NCI-H2029 treated with DMSO at 0.1 percent for 48 hours (cell line): ENCODE measurements at places on chromosomes 7 and 10.

- DNase-seq, result peak; percentile 12
Observed at GRCh38 chr7:3367261-3367660, 66.2 kb downstream of the SDK1 start.

GRCh38 chr7:73734619-73735527 lies 3.7 kb downstream of the ABHD11 start:
- peak; percentile 91 for DNase-seq

- no peak for DNase-seq
Observed at GRCh38 chr7:102024005-102024768, 206.8 kb downstream of the CUX1 start.

DNA sequence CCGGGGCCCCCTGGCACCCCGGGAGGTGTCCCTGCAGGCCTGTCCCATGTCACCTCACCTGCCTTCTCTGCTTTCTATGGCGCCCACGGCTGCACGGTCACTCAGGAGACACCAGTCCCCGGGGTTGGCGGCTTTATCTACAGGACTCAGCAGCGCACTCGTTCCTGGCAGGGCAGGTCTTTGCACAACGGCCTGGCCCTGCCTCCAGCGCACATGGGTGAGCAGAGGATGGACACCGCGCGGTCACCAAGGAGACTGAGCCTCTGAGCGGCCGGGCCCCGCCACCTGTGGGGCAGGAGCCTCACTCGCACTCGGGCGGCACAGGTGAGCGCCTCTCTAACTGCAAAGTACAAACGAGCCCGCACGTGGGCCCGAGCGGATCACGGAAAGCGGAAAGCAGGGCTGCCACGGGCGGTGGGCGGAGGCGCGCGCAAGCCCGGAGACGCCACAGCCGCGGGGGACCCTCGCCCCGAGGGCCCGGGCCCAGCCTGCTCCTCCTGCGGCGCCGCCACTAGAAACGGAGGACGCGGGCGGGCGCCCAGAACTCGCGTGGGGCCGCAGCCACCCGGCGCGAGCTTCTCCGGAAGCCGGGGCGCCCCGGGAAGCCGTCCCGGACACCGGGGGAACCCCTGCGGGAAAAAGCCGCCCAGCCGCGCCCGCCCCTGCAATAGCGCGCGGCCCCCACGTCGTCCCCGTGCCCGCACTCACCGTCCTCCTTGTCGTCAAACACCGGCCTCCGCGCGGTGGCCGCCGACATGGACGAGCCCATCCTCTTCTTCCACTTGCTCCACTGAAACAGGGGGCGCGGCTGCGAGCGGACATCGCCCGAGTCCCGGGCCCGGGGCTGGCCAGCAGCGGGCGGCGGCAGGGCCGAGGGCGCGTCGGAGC lies 642 bp downstream of the STK32C start:
- DNase-seq, result no peak

DNA sequence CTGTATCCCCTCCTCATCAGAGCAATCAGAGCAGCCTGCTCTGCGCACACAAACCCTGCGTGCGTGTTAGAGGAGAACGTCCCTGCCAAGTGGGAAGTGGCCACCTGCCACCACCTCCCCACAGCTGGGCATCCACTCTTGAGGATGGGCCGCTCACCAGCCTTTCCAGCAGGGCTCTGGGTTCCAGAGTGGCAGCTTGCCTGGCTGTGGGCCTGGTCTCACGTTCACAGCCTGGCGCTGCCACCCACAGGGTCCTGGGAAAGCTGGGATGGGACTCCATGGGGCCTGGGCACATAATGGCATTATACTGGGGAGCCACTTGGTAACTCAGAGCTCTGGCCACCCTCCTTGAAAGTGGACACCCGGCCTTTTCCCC lies 151.1 kb upstream of the PPP2R2D start:
- DNase-seq, result no peak

DNA sequence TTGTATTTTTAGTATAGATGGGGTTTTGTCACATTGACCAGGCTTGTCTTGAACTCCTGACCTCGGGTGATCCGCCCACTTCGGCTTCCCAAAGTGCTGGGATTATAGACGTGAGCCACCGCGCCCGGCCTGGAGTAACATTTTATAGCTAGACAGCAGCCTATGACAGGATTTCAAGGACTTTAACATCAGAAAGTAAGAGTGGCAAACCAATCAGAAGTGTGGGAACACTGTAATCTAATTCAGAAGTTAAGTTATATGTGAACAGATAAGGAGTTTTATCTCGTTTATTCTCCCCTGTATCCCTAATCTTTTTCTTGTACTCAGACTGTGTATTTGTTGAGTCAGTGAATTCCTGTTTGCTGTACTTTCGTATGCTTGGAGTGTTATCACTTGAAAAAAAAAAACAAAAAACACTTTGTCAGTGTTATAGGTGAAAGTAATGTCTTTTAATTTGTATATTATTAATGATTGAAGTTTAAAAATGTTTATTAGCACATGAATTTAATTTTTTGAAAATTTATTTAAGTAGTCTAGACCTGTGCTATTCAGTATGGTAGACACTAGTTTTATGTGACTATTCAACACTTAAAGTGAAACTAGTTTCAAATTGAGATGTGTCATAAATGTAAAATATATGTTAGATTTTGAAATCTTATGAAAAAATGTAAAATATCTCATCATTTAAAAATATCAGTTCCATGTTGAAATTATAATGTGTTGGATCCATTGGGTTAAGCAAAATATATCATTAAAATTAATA lies 38.6 kb downstream of the RSBN1L start:
- no peak for DNase-seq

DNA sequence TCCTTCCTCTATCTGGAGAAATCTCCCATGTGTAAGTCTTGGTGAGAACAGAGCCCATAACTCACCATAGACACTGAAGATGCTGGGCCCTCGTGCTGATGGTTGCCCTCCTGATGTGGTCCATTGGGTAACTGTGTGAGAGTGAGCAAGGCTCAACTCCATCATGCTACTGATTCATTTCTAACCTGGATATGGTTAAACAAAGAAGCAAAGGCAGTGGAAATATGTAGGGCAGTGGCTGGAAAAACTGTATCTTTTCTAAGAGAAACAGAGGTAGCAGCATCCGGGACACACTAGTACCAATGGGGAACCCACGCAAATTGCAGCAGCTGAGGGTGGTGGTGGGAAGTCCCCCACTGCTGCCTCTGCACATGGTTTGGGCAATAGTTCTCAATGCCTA lies 221.7 kb downstream of the KLF6 start:
- no peak for DNase-seq

GRCh38 chr10:77164616-77165311 lies 472.8 kb downstream of the KCNMA1 start:
- no peak for DNase-seq

DNA sequence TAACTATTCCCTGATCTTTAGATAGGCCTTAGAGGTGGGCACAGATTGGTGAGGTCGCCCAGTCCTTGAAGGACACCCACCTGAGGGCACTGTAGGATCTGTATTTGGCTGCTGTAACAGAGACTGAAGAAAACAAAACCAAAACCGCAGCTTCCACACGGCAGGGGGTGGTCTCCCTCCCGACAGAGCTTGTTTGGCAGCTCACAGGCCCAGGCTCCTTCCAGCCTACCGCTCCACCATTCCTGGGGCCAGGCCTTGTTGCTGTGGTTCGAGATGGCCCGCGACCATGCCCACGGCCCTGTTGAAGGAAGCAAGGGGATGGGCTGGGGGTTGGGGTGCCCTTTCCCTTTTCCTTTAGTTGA lies 30.4 kb downstream of the ZNF783 start:
- no peak for DNase-seq

- no peak for DNase-seq
Observed at GRCh38 chr10:43680035-43680434, 31.4 kb upstream of the ZNF32 start.

GRCh38 chr10:21791276-21791675 lies 212.3 kb downstream of the DNAJC1 start:
- no peak for DNase-seq

GRCh38 chr10:86646933-86647332 lies 7.4 kb upstream of the OPN4 start:
- no peak for DNase-seq

- DNase-seq, result no peak
Observed at GRCh38 chr7:27168265-27168947, 3.1 kb upstream of the HOXA9 start.

- DNase-seq, result no peak
Observed at GRCh38 chr10:3785851-3786271, 852 bp upstream of the KLF6 start.

DNA sequence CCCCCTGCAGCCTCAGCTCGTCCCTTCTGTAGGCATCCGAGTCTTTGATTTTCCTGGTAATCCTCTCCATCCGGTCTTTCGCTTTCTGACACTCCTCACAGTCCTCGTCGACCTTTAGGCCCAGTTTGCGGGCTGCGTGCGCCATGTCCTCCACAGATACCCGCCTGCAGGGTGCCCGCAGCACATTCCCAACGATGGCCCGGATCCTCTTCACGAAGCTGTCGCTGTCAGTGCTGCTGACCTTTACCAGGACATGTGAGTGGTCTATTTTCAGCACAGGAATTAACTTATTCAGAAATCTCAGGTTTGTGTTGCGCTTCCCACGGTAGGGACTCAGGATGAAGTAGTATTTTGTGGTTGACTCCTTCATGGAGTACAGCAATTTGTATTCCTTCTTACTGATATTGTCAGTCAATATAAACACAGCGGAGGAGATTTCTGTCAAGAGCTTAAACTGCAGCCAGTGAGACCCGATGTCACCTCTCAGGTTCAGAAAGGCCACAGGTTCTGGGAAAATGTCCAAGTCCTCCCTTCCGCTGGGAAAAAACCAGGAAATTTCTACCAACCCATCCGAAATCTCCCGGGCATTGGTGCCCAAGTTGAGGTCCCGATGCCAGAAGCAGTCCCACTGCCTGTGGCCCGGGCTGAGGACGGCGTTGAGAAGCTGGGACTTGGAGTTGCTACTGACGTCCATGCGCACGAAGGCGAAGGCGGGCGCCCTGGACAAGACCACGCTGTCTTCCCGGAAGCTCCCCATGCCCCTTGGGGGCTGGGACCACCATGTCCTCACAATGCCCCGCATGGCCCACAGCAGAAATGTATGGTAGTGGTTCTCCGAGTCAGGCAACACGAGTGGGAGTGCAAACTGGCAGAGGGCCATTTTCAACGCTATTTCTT lies 8.9 kb upstream of the MRPS24 start:
- no peak for DNase-seq

- no peak for DNase-seq
Observed at GRCh38 chr7:110974441-110974840, 116.5 kb upstream of the LRRN3 start.

GRCh38 chr10:61389887-61390286 lies 63.3 kb downstream of the TMEM26 start:
- no peak for DNase-seq

- DNase-seq, result no peak
Observed at GRCh38 chr7:98785929-98786571, 83.8 kb downstream of the TMEM130 start.

GRCh38 chr10:110207805-110208613 lies 604 bp downstream of the MXI1 start:
- no peak for DNase-seq

GRCh38 chr10:116753759-116754158 lies 11.4 kb upstream of the HSPA12A start:
- no peak for DNase-seq

DNA sequence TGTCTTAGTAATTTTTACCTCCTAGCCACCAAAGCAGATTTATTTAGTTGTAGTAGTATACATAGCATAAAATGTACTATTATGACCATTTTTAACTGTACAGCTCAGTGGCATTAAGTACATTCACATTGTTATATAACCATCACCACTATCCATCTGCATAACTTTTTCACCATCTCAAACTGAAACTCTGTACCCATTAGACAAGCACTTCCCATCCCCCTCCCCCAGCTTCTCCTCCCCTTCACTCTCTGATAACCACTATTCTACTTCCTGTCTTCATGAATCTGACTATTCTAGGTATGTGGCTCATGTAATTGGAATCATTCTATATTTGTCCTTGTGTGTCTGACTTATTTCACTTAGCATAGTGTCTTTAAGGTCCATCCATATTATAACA lies 71.9 kb downstream of the MRPL32 start:
- no peak for DNase-seq
